CD4-positive, alpha-beta T cell treated with Interferon gamma for 1 hour (primary cell): ENCODE measurements at places on chromosomes 5 and 9.
A peak's percentile ranks its signal among the peaks of the same experiment; 100 is the strongest.

- no peak for DNase-seq
Measured at GRCh38 chr9:136537896-136538598, 7.8 kb downstream of the NOTCH1 start.

- no peak for DNase-seq
Measured at GRCh38 chr5:178419196-178419595, 171.0 kb downstream of the COL23A1 start.

DNA sequence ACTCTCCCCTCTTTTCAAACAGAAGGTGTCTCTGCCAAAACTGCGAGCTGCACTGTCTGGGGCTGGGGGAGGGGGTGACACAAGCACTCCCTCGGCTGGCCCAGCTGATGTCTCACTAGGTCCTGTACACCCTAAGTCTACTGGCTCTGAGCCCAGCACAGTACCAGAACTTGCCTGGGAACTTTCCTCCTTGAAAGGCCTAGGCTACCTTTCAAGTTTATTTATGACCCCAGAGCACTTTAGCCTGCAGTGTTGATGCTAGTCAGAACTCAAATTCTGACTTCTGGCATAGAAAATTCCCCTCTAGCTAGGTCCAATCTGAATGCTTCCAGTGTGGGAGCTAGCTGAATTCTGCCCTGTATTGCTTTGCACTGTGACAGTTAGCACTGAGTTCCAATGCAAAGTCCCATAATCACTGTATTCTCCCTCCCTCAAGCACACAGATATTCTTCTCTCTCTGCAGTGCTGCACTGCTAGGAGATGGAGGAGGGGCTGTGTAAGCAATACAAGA is 10.5 kb downstream of the LURAP1L start:
- no peak for DNase-seq

- peak; percentile 85 for DNase-seq
Measured at GRCh38 chr5:139517683-139518564, 35.4 kb upstream of the STING1 start.

- no peak for DNase-seq
Measured at GRCh38 chr5:86461169-86461956, 156.4 kb upstream of the COX7C start.

DNA sequence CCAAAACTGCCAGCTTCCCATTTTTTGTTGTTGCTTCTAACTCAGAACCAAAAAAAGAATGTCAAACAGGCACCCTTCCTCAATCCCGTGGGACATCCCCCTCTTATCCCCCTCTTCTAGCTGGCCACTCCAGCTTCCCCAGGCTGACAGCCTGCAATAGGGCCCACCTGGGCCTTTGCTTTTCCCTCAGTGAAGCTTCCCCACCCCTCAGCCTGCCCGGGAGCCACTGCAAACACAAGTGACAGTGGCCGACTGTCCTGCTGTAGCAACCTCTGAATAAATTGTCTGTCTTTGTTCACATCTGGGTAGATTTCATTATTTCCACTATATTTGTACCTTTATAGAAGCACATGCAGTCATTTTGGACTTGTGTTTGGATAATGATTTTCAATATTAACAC is 245.3 kb downstream of the GADD45G start:
- DNase-seq, result no peak

DNA sequence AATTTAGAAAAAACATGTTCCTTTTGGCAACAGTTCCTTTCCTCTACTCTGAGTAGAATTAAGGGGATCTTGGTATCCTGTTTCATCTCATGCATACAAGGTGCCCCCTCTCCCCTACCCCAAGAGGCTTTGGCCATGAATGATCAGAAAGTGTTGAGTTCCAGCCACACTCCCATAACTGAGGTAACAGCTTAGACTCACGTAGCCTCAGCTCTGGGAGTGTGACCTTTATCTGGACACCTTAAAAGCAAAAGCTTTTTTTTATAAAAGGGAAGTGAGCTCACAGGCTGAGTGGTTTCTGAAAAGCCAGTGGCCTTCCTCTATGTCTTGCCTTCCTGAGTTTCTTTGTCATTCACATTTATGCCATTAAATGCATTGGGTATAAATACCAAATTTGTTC is 900 bp upstream of the HAVCR2 start:
- peak; percentile 24 for DNase-seq

GRCh38 chr5:43874772-43875171 is 271.8 kb downstream of the NNT start:
- no peak for DNase-seq

DNA sequence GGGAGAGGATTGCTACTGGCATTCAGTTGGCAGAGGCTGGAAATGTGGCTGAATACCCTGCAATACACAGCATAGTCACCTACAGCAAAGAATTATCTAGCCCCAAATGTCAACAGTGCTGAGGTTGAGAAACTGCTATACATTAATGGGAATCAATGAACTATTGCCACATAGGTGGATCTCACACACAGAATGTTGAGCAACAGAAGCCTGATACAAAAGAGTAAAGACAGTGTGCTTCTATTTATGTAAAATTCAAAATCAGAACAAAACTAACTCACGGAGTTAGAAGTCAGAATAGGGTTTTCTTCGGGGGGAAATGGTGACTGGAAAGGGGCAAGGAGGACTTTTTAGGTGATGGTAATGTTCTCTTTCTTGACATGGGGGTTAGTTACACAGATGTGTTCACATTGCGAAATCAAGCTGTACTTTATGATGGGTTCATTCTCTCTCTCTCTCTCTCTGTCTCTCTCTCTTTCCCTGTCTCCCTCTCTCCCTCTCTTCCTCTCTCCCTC is 45.7 kb upstream of the PANK3 start:
- no peak for DNase-seq

GRCh38 chr9:37943345-37944265 is 39.7 kb upstream of the SLC25A51 start:
- no peak for DNase-seq

DNA sequence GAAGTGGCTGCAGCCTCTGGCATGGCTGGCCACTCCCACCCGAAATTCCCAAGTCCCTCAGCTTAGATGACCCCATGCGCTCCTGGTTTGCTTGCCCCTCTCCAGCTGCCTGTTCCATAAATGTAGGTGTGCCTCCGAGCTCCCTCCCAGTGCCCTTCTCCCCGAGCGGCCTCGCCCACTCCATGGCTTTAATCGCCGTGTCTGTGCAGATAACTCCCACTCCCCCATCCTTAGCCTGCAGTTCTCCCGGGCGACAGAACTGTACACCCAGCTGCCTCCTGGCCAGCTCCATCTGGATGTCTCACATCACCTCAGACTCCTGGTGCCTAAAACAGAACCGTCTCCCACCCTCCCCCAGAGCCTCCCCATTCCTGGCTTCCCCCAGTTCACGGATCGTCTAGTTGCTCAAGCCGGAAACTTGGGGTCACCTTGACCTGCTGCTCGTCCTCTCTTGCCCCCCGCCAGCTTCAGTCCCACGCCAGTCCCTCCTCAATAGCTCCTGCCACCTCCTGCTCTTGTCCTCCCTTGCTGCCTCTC is 24.1 kb downstream of the HK3 start:
- no peak for DNase-seq

- DNase-seq, result no peak
Measured at GRCh38 chr9:77505232-77505631, 142.9 kb downstream of the GNA14 start.

DNA sequence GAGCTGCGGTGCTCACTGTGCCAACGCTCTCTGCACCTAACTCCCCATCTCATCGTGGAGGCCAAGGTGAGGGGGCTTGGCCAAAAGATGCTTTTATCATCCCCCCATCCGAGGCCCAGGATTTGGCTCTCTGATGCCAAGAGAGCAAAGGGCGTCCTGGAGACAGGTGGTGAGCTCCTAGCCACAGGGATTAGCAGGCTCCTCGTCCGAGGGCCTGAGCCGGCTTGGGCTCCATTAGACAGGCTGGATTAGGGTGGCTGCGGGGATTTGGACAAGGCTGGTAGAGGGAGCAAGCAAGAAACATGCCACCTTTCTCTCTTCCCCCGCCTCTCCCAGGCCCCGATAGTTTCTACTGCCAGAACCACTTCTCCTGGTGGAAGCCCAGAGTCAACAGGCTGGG is 1.0 kb upstream of the GRM6 start:
- DNase-seq, result no peak

DNA sequence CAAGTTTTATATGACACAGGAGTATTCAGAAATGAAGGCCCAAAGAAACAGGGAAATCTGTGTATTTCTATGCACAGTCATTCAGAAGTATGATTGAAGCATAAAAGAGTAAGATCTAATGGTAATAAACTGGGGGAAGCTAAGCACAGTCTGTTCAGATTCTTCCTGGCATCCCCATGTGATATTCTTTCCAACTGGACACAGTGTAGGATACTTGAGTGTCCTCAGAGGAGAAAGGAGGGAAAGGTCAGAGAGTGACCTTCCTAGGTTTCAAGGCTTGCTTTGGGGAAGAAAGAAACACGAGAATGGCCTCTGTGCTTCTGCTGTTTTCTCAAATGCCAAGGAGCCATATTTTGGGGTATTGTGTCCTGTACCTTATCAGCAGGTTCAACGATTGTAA is 1798.4 kb upstream of the WWC1 start:
- DNase-seq, result no peak

DNA sequence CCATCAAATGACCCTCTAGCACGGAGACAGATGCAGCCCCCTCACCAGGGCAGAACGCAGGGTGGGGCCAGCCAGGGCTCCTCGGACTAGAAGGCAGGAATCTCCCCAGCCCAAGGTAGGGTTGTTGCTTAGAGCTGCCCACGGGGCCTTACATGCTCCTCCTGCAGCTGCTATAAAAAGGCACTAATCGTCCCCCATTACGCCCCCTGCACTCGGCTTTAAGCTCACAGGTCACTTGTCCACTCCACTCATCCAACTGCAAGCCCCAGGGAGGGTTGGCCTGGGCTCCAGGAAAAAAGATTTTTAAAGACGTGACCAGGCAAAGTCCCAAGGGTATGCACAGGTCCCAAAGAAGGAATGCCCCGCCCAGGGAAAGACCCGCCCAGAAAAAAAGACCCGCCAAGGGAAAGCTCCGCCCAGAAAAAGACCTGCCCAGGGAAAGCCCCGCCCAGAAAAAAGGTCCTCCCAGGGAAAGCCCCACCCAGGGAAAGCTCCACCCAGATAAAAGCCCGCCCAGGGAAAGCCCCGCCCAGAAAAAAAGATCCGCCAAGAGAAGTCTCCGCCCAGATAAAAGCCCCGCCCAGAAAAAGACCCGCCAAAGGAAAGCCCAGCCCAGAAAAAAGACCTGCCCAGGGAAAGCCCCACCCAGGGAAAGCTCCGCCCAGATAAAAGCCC is 11.1 kb downstream of the GRIN1 start:
- DNase-seq, result no peak

GRCh38 chr9:113621309-113621791 is 157.8 kb downstream of the RGS3 start:
- DNase-seq, result no peak

DNA sequence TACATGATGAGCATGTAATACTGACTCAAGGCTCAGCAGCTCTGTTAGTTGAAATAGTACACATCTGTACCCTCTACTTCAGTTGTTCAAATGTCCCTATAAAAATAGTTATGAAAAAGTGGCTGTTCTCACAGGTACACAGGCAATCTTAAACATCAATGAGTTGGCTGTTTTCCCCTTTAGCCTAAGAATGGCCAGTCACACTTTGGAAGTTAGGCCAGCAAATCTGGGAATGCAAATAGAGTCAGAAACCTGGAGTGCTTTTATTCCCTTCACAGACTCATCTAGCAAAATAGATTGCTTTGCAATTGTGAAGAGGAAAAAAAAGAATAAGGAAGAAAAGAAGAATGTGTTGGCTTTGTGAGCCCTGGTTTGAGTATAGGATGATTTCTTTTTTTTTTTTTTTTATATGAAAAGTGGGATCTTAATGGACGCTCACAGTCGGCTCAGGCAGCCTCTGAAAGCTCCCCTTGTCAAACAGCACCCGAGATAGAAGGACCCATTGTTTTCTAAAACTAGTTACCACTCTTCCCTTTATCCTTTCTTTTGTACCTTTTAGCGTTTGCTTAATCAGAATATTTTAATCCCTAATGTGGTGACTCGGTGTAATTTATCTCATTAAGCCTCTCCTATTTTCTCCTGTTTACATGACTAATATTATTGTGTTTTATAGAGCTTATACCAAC is 27.9 kb upstream of the TLE1 start:
- DNase-seq, result no peak

DNA sequence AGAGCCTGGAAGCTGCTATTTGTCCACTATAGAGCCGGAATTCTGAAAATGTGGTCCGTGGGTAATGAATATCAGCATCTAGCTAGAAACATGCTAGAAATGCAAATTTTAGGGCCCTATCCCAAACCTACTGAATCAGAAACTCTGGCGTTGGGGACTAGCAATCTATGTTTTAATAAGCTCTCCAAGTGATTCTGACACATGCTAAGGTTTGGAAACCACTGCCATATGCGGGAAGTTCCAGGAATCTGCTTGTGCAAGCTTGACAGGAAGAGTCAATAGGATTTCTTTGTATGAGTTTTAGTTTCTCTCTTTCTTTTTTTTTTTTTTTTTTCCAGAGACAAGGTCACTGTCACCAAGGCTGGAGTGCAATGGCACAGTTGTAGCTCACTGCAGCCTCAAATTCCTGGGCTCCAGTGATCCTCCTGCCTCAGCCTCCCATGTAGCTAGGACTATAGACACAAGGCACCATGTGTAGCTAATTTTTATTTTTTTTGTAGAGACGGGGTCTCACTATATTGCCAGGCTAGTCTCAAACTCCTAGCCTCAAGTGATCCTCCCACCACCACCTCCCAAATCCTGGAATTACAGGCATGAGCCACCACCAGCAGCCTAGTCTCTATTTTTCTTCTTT is 26.4 kb upstream of the CARNMT1 start:
- no peak for DNase-seq

DNA sequence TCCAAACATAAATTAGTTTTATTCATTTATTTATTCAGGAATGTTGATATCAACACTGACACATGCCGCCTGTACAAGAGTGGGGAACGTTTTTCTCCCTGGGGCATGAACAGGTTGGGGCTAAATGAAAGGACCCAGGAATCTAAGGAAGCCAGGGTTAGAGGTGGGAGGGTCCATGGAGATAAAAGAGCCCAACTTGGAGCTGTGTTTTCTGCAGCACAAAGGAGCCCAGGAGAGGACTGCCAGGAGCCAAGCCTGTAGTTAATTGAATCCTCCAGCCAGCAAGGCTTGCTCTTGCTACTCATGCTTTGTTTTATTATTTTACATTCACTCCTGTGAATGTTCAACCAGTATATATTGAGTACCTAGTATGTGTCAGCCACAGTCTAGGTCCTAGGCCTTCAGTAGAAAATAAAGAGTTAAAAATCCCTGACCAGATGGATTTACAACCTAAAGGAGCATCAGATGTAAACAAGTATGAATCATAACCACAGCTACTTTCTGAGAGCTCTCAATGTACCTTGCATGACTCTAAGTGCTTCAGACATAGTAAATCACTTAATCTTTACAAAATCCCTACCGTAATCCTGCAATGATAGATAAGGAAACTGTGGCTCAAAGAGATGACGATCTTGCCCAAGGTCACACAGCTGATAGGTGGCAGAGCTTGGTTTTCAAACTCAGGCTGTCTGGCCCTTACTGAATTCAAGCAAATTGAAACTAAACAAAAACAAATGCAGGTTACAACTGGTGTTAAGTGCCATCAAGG is 69.8 kb downstream of the ASTN2 start:
- no peak for DNase-seq

- no peak for DNase-seq
Measured at GRCh38 chr5:14003513-14003912, 59.0 kb upstream of the DNAH5 start.

- DNase-seq, result no peak
Measured at GRCh38 chr5:113031557-113031956, 55.0 kb downstream of the DCP2 start.

- DNase-seq, result no peak
Measured at GRCh38 chr5:165624166-165624946, 2118.9 kb downstream of the MAT2B start.

GRCh38 chr5:75052192-75053053 is at the start of gene GCNT4:
Gene GCNT4 (minus strand): TSS chr5:75052558. CDS start chr5:75030037, 22,521 bp downstream.
- peak; percentile 12 for DNase-seq
